ENCODE measurements at places on chromosomes 2 and 18. TPM values are rescaled to one million over a fixed set of nuclear protein-coding genes. Genes with fewer than 3 reads are reported as not detected.
A peak's percentile ranks its signal among the peaks of the same experiment; 100 is the strongest.

GRCh38 chr18:45602926-45603325 lies 12.3 kb upstream of the SLC14A2 start:
- DNase-seq = no peak

Gene DOK6
- 8.2 TPM for total RNA-seq

DNA sequence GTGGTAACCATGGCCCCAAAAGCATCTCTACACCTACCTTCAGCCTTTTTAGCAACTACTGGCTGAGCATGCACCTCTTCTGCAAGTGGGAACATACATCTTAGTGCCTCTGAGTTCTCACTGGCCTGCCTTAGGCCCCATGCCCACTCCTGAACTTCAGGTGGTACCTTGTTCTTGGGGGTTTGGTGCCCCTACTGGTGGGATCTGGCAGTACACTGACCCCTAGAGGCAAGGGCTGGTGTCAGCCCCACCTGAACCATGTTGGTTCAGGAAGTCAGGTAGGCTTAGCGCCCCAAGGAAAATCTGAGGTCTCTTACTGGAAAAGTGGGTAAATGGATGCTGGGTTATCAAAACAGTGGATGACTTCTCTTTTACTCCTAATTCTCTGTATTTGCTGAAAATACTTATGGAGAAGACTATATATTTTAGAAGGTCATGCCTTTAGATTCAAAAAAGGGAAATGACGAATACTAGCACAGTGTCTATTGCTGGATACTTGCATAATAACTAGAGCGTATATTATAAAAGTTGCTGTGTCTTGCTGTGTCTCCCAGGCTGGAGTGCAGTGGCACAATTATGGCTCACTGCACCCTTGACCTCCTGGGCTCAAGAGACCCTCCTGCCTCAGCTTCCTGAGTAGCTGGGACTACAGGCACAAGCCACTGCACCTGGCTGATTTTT lies 84.6 kb downstream of the RAB31 start:
- peak; percentile 62 for DNase-seq

GRCh38 chr18:26547646-26548414 lies 523 bp downstream of the KCTD1 start:
- peak; percentile 90 for DNase-seq

GRCh38 chr2:38260469-38260868 lies 116.6 kb downstream of the ATL2 start:
- no peak for DNase-seq

GRCh38 chr2:189609853-189610252 lies 29.3 kb upstream of the SLC40A1 start:
- no peak for DNase-seq

Gene DSG2
- 77.6 TPM for total RNA-seq

DNA sequence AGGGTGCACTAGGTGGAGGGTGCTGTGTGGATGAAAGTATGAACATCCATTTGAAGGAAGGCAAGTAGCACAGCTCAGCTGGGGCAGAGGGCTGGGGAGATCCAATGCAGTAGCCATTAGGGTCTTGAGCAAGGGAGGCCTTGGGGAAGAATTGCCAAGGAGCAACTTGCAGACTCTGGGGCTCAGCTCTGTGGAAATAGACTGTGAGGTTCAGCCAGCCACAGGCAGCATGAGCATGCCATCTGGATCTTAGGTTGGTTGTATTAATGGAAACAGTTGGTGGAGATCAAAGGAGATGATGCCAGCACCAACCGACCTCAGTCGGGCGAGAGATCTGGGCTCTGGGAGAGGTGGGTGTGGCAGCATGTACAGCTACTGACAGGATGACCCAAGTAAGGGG lies 5.6 kb downstream of the ZAP70 start:
- no peak for DNase-seq

Gene KCNE4
- 3.1 TPM for total RNA-seq

DNA sequence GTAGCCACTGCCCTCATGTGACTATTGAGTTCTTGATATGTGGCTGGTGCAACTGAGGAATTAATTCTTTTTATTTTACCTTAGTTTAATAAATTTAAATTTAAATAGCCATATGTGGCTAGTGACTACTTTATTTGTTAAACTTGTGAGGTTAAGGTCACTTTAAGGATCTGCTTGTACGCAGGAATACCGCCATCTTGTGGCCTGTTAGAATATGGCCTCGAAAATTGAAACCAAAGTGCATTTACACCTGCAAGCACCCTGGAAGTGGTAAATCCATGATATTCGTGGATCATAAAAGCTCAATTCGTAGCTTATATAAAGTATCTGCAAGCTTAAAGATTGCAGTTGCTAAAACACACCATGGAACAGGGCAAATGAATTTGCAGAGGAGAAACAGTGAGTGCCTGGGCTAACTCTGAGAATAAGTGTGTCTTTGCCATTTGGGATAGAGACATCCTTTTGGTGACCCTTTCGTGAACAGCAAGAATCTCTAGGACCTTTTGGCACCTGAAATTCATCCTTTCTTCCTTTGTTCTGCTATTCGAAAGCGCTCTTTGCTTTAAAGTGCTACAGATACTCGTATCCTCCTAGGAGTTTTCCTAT lies 59.9 kb upstream of the REG3A start:
- no peak for DNase-seq

DNA sequence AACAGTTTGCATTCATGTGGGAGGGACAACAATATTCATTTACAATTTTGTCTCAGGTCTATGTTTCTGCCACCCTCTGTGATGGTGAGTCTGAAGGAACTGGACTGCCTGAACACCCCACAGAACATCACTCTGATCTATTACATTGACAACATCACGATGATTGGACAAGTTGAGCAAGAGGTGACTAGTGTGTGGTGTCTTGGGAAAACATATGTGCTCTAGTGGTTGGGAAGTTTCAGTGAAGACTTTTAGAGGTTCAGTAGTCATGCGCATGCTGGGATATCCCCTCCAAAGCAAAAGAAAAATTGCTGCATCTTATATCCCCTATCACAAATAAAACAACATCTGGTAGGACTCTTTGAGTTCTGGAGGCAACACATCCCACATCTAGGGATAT lies 18.6 kb upstream of the CTLA4 start:
- no peak for DNase-seq

GRCh38 chr18:33578518-33579348 lies 714 bp downstream of the ASXL3 start:
- DNase-seq = peak; percentile 73

- no peak for DNase-seq
Observed at GRCh38 chr2:8178911-8179310, 502.9 kb upstream of the ID2 start.

DNA sequence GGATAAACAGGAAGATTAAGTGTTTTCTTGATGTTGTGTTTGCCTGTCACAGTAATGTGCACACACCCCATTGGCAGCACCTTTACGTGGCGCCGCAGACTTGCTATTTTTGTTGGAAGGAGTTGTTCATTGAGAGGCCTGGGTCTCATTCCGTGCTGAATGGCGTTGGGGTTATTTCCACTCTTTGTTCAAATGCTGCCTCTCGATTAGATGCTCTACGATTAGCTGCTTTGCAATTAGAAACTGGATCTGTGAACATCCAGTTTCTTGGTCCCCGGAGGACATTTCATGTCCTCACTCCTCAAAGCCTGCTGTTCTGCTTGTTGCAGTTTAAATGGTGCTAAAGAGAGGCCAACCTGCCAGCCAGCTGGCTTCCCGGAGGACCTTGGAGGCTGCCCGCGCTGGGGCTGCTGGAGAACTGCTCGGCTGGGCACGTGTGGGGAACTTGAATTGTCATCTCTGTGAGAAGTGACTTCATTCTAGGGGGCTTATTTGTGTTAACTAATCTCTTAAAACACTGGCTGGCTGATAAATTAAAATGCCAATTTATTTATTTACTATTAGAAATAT lies 117.4 kb upstream of the NABP1 start:
- DNase-seq = peak; percentile 51

- no peak for DNase-seq
Observed at GRCh38 chr2:10513201-10513600, 65.1 kb upstream of the ODC1 start.

- no peak for DNase-seq
Observed at GRCh38 chr2:195443926-195444325, 213.1 kb upstream of the SLC39A10 start.

Gene SERPINB4
- not detected for total RNA-seq

Gene UGT1A5
- total RNA-seq = not detected

GRCh38 chr2:18378020-18378653 lies 182.3 kb downstream of the RDH14 start:
- no peak for DNase-seq

DNA sequence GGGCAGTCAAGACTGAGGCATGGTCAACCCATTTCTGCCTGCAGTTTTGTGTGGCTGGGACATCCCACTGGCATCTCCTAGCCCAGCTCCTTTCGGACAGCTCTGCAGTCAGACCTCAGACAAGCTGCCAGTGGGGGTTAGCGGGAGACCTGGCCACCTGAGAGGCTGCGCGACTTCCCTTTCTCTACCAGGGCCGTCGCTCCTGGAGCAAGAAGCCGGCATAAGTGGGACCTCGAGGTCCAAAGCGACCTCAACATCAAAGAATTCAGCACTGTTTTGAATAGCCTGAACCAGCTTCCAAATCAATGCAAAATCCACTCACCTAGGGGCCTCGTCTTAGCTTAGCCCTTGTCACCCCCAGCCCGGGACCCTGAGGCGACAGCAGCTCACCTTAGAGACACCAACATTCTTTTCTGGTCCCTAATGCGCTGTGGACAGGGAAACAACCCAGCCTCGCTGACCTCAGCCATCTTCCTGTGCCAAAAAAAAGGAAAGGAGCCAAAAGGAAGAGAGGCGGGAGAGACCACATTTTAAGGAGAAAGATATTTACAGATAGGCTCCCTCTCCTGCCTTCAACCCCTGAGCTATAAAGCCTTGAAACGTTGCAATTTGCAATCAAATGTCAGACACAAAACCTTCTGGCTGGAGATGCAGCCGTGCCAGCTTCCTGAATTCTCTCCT lies 81.2 kb downstream of the GFPT1 start:
- DNase-seq = no peak

DNA sequence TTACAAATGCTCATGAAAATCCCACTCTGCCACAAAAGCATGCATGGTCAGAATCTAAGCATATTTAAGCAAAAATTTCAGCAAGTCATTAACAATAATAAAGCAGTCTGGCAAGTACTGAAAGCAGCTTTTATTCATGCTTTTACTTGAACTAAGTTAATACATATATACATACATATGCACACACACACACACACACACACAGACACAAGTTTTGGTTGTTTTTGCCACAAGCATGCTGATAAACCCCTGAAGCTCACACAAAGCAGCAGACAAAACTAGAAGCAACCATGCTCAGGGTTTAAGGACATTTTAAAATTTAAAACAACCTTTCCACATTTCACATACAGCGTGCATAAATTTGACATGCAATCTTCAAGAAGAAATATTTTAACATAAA lies 819.1 kb upstream of the FSHR start:
- no peak for DNase-seq

Gene APCDD1
- total RNA-seq = 76.1 TPM

DNA sequence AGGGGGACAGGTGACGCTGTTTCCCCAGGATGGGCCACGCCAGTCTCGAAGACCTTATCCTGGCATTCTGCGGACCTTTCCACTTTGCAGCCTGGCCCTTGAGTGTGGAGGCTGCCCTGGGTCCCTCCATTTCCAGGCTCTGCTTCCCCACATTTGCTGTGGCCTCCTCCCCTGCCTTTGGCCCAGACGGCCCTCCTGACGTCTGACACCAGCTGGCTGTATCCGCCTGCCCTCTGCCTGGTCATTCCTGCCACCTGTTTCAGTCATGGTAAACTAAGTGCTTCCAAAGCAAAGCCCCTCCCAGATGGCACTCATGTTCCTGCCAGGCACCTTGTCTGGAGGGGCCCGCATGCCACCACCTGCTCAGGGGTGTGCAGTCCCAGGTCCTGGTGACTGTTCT lies 95.1 kb downstream of the ASB1 start:
- no peak for DNase-seq

Gene ITGA4
- total RNA-seq = 1.1 TPM

Gene HDHD2
- total RNA-seq = 39.9 TPM
